Putamen (tissue), 1 donor: ENCODE measurements at places on chromosomes 13 and 19.

DNA sequence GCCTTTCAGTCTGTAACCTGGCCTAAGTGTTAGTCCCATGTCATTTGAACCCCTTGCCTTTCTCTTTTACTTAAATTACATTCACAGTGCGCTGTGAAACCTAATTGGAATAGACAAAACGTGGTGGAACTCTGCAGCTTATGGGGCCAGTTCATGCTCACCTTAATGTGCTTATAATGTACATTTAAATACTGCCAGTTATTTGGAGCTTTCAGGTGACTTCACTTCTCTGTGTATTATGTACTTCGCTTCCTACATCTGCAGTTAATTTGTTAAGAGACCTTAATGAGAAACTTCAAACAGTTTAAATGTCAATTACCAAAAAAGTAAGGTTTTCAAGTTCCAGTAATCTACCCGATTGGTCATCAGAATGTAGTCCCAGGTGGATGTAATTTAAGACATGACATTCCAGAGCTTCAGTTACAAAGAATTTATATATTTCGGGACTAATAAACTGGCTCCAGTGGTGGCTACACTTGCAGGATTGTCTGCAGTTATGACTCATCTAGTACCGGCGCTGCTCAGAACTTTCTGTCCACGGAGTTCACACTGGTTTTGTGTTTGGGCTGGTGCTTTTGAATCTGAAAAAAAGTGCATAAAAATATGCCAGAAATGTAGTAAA, 125.3 kb downstream of the TM9SF2 start:
- DNase-seq: no peak

GRCh38 chr13:69296130-69296529, 811.5 kb upstream of the ATXN8OS start:
- no peak for DNase-seq

DNA sequence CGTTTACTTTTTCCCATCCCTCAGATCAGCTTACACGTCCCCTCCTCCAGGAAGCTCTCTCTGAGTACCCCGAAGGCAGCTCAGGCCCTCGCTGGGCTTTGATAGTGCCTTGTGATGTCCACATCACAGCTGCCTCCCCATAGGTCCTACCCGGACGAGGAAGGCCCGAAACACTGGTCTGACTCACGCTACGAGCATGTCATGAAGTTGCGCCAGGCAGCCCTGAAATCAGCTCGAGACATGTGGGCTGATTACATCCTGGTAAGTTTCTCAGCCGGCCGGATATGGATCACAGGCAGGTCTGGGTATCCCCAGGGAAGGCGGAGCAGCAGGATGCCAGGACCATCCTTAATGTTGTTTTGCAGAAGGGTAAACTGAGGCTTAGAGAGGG, 4.8 kb downstream of the COLGALT1 start:
- DNase-seq: no peak

- no peak for DNase-seq
Measured at GRCh38 chr19:2449019-2449418, 7.7 kb downstream of the LMNB2 start.
